Activated T-cell treated with anti-CD3 and anti-CD28 coated beads, Interleukin-2, amount 50 U/mL, for 72 hours (primary cell): ENCODE measurements at places on chromosomes 13 and 19. TPM values are rescaled to one million over a fixed set of nuclear protein-coding genes. Genes with fewer than 3 reads are reported as not detected.

DNA sequence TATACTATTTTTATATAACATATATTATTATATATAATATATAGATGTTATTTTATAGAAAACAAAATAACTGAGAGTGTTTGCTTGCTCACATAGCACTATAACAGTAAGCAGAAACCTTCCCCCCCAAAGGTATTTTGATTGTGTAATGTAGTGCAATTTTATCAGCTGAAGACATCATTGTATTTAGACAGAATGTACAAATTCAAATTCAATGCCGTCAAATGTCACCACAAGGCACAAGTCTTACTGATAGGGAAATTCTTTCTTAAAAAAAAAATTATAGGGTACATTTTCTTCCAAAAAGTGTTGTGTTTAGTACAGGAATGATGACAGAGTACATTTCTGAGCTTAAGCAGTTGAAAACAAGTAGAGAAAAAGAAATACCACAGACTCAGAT is 1147.1 kb upstream of the SPRY2 start:
- no peak overlapping the region for H3K27ac ChIP-seq
- H3K4me3 ChIP-seq = no peak overlapping the region

DNA sequence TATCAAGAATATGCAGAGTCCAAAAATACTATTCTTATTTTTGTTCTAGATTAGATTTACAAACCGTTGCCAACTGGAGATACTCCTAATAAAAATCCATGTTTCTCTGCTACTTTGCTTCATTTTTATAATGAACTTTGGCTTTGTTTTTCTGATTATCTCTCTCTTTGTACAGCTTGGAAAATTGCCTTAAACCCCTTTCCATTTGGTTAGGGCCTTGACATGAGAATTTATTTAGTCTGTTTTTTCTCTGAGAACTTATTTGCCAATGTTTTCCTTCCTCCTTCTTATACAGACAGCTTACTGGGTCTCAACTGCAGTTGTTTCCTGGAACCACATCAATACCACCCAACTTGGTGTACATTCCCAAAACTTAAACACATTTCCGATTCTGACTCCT is 555.4 kb downstream of the SLITRK6 start:
- H3K27ac ChIP-seq = no peak overlapping the region
- no peaks in the 10 kb centered on the region for H3K36me3 ChIP-seq
- H3K27me3 ChIP-seq = no peaks in the 10 kb centered on the region
- no peaks in the 10 kb centered on the region for H3K4me1 ChIP-seq
- no peak for DNase-seq
- no peak overlapping the region for H3K4me3 ChIP-seq

SYNE4 gene
- total RNA-seq = 4.8 TPM

HTR2A gene
- not detected for total RNA-seq

ZNF284 gene
- total RNA-seq = 3.3 TPM

C1QTNF9 gene
- total RNA-seq = 0.14 TPM

NAXD gene
- 29.4 TPM for total RNA-seq

KASH5 gene
- total RNA-seq = 1.6 TPM

ZNF83 gene
- 52.8 TPM for total RNA-seq
